Activated naive CD4-positive, alpha-beta T cell treated with anti-CD3 and anti-CD28 coated beads, Interleukin-2, amount 10 ng/mL, durations not matched to agents 7 days and 5 days (primary cell): ENCODE measurements at places on chromosomes 2 and 18.
A peak's percentile ranks its signal among the peaks of the same experiment; 100 is the strongest.

DNA sequence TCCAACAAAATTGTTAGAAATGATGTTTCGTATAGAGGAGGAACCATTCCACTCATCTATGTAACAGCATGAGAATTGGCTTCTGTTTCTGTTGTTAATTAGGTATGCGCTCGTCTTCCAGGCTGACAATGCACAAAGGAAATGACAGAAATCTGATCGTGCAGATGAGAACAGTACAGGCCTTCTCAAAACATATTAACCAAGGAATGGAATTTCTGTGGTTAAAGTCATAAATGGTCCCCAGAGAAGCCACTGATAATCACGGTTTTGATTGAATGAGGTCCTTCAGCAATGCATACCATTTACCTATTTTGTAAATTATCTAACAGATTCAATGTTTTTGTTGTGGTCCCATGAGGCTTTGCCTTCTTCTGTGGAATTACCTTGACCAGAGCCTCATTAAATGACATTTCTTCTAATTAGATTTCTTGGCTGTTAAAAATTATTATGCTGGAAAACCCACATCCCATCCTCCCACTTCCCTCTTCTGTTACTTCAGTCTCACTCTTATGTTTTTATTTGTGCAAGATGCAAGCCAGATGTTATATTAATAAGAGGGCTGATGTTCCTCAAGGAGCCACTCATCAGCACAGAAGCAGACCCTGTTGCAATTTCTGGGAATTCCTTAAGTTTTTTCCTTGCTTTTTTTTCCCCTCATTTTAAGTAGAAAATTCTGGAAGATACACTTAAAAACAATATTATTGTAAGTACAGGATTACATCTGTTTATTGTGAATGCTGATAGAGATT lies 395.8 kb downstream of the PID1 start:
- no peak overlapping the region for H3K27ac ChIP-seq
- no peaks in the 10 kb centered on the region for H3K36me3 ChIP-seq
- DNase-seq, result no peak
- no peak overlapping the region for H3K4me3 ChIP-seq
- H3K27me3 ChIP-seq, result no peaks in the 10 kb centered on the region
- H3K4me1 ChIP-seq, result no peaks in the 10 kb centered on the region

DNA sequence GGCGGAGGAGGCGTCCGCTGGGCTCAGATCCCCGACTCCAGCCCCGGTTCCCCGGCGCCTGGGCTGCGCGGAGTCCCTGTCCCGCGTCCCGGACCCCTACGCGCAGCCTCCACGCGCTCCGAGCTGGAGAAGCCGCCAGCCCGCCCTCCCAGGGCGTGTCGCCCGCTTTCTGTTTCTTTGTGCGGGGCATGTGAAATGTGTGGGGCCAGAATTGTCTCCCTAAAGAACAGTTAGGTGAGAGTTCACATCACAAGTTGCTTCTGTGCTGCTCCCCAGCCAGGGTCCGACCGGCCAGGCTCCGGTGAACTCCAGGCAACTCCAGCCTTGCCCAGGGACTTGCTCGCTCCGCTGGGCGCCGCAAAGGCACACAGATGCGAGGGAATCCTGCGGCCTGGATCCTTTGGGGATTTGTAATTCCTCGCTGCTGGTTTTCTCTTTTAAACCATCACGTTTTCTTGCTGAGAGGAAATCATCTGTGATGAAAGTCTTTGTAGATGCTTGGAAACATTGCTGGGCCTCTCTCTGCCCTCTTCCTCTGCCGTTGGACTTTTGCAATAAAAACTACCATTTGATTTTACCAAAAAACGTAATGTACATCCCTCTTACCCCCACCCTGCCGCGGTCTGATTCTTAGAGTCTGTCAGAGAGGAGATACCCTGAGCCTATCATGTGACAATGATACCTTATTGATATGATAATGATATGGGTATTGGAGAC lies 631 bp downstream of the GYPC start:
- peak overlapping the region; percentile 97 for H3K27ac ChIP-seq
- H3K4me1 ChIP-seq, result peaks cover 53% of the 10 kb centered on the region
- H3K4me3 ChIP-seq, result peak overlapping the region; percentile 90

DNA sequence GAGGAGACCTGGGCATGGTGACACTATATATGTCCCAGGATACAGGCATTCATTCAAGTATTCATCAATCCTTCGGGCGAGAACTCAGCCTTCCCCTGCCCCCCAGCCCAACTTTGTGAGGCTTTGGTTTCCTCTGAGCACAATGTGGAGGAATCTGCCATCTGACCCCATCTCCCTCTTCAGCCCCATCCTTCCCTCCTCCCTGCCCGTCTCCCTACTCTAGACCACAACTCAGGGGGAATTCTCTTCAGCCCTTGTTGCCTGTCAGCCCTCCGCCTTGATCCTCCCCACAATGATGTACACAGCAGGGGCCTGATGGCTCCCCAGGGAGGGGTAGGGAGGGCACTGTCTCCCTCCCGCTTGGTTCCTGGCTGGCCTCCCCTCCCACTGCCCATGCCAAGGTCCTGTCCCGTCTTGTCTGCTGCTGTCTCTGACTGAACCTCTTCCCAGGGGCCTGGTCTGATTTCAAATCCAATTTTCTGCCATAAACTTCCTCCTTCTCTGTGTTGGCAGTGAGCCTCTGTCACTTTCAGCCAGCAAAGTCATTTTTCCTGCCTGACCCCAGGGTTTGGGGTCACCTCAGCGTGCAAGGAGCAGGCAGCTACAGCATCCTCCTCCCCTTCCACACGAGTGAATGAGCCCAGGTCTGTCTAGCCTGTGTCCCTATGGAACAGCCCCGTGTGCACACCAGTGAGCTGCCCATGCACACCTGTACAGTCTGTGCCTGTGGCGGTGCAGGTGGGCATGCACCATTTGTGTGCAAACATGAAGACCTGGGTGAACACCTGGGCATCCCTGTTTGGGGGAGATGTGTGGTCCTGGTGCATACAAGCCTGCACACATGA lies 197.3 kb downstream of the CELF4 start:
- no peak for DNase-seq
- H3K27ac ChIP-seq, result peak overlapping the region; percentile 53
- H3K4me3 ChIP-seq, result no peak overlapping the region
- no peaks in the 10 kb centered on the region for H3K4me1 ChIP-seq

DNA sequence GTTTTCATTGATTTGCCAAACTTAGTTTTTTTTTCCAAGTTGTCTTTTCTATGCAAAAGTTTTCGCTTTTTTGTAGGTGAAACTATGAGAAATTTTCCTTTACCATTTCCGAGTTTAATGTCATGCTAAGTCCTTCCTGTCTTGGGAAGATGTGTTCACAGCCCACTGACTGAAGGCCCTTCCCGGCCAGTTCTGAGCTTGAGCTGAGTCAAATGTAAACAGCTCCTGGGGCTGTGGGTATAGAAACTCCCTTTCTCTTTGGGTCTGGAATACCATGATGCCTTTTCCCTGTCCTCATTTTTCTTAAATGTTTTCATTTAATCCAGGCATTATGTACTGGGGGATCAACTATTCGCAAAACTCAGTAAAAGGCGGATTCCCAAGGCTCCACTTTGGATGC lies 69.8 kb upstream of the IL1R1 start:
- no peak for DNase-seq
- H3K27me3 ChIP-seq, result no peaks in the 10 kb centered on the region
- H3K36me3 ChIP-seq, result no peaks in the 10 kb centered on the region
- no peak overlapping the region for H3K27ac ChIP-seq

- no peak for DNase-seq
- no peaks in the 10 kb centered on the region for H3K36me3 ChIP-seq
- H3K27me3 ChIP-seq, result peaks cover 3% of the 10 kb centered on the region
- H3K27ac ChIP-seq, result no peak overlapping the region
- H3K4me3 ChIP-seq, result no peak overlapping the region
- H3K4me1 ChIP-seq, result no peaks in the 10 kb centered on the region
These were observed 86.8 kb downstream of the MAIP1 start for GRCh38 chr2:200042102-200042735.

DNA sequence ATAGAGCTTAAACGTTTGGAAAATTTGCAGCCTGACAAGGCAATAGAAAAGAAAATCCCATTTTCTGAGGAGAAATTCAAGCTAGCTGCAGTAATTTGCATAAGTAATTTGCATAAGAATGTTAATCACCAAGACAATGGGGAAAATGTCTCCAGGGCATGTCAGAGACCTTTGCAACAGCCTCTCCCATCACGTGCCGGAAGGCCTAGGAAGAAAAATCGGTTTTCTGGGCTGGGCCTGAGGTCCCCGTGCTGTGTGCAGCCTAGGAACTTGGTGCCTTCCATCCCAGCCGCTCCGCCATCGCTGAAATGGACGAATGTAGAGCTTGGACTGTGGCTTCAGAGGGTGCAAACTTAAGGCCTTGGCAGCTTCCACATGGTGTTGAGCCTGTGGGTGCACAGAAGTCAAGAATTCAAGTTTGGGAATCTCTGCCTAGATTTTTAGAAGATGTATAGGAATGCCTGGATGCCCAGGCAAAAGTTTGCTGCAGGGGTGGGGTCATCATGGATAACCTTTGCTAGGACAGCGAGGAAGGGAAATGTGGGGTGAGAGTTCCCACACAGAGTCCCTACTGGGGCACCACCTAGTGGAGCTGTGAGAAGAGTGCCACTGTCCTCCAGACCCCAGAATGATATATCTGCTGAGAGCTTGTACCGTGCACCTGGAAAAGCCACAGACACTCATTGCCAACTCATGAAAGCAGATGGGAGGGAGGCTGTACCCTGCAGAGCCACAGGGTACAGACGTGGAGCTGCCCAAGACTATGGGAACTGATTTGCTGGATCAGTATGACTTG lies 164.6 kb downstream of the GULP1 start:
- H3K4me3 ChIP-seq, result no peak overlapping the region
- H3K36me3 ChIP-seq, result no peaks in the 10 kb centered on the region
- no peak overlapping the region for H3K27ac ChIP-seq
- no peak for DNase-seq

DNA sequence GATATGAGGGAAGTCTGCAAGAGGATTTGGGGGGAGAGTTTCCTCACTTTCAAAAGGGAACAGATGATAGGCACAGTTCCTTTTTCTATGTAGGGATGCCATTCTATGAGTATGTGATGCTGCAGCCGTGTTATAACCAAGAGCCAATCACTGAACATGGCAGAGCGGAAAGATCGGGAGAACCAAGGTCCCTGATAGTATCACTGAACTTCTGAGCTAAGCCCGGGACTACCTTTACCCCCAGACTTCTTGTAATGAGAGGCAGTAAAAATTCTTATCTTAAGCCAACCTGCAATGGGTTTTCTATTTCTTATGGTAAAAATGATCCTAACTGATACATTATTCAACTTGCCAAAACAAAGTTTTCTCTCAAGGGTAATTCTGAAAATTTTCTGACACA lies 21.6 kb upstream of the SLC1A4 start:
- H3K27me3 ChIP-seq, result peaks cover 5% of the 10 kb centered on the region
- H3K4me1 ChIP-seq, result peaks cover 2% of the 10 kb centered on the region
- no peak for DNase-seq
- H3K36me3 ChIP-seq, result no peaks in the 10 kb centered on the region
- H3K27ac ChIP-seq, result no peak overlapping the region

DNA sequence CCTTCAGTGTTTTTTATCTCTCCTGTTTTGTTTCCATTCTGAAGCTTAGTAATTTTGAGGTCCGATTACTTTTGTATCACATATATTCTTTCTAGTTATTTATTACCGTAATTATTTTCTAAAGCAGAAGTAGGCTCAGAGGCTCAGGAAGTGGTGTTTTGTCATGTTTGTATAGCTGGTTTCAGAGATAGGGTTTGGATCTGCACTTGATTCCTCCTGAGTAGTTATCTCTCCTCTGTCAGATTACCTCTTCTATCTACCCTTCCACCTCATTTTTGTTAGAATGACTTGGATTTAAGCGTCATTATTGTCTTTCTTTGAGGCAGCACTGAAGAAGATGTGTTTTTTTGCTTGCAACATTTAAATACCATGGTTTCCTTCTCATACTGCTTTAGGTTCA lies 95.4 kb downstream of the MTA3 start:
- peaks cover 3% of the 10 kb centered on the region for H3K36me3 ChIP-seq
- H3K27ac ChIP-seq, result peak overlapping the region; percentile 4
- H3K27me3 ChIP-seq, result no peaks in the 10 kb centered on the region

DNA sequence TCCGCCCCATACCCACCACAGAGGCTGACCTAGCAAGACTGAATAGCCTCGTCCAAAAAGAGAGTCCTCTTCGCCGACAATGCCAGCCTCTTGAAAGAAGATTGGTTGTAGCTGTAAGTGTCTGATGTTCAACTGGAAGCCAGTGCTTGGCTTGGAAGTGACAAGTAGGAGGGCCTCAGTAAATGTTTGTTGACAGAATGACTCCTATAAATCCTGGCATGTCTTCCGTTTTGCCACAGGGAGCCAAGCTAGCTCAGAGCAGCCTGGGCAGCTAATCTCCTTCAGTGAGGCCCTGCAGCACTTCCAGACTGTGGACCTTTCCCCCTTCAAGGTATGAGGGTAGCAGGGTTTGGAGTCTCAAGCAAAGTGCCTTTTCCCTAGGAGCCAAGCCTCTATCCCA lies 14.9 kb downstream of the ELMOD3 start:
- H3K4me1 ChIP-seq, result no peaks in the 10 kb centered on the region
- DNase-seq, result no peak
- no peaks in the 10 kb centered on the region for H3K27me3 ChIP-seq

- DNase-seq, result no peak
- H3K4me3 ChIP-seq, result no peak overlapping the region
- H3K27ac ChIP-seq, result no peak overlapping the region
- H3K36me3 ChIP-seq, result no peaks in the 10 kb centered on the region
- H3K4me1 ChIP-seq, result no peaks in the 10 kb centered on the region
These were observed 64.9 kb downstream of the AFF3 start for GRCh38 chr2:100077456-100077855.

- peaks cover 92% of the 10 kb centered on the region for H3K27me3 ChIP-seq
- H3K27ac ChIP-seq, result no peak overlapping the region
- H3K36me3 ChIP-seq, result no peaks in the 10 kb centered on the region
- H3K4me1 ChIP-seq, result peaks cover 46% of the 10 kb centered on the region
These were observed 82.3 kb downstream of the SH3RF3 start for GRCh38 chr2:109211315-109211714.

DNA sequence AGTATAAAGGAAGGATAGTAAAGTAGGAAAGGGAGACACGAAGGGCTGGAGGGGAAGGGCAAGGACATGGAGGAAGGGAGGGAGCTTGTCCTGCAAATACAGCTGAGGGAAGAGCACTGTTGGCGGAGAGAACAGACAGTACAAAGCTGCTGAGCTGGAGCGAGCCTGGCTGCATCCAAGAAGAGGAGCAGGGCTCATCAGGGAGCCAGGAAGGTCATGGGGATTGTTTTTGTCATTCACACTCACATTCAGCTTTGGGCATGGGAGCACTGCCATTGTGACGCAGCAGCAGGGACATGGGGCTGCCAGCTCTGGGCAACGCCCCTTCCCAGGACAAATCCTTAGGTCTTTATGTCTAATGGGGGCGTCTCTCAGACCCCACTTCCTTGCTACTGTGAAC lies 125.1 kb downstream of the COPS8 start:
- no peaks in the 10 kb centered on the region for H3K4me1 ChIP-seq
- no peaks in the 10 kb centered on the region for H3K36me3 ChIP-seq
- peaks cover 3% of the 10 kb centered on the region for H3K27me3 ChIP-seq
- H3K27ac ChIP-seq, result no peak overlapping the region
- H3K4me3 ChIP-seq, result no peak overlapping the region

- H3K36me3 ChIP-seq, result no peaks in the 10 kb centered on the region
- no peaks in the 10 kb centered on the region for H3K27me3 ChIP-seq
- H3K27ac ChIP-seq, result no peak overlapping the region
These were observed 124.8 kb downstream of the PHLPP1 start for GRCh38 chr18:62839874-62840713.

- H3K27ac ChIP-seq, result no peak overlapping the region
- no peak overlapping the region for H3K4me3 ChIP-seq
- no peak for DNase-seq
- H3K36me3 ChIP-seq, result peaks cover 26% of the 10 kb centered on the region
- H3K27me3 ChIP-seq, result peaks cover 4% of the 10 kb centered on the region
- peaks cover 49% of the 10 kb centered on the region for H3K4me1 ChIP-seq
These were observed 160.4 kb downstream of the HDAC4 start for GRCh38 chr2:239240414-239240881.

- no peak for DNase-seq
- no peaks in the 10 kb centered on the region for H3K27me3 ChIP-seq
- H3K4me3 ChIP-seq, result no peak overlapping the region
These were observed 206.9 kb upstream of the FSIP2 start for GRCh38 chr2:185531721-185532120.
